Fibroblast of skin of right quadriceps (primary cell): ENCODE measurements at places on chromosomes 2 and 18.

- peak; percentile 62 for DNase-seq
Measured at GRCh38 chr2:198371921-198372543, 567.6 kb downstream of the PLCL1 start.

DNA sequence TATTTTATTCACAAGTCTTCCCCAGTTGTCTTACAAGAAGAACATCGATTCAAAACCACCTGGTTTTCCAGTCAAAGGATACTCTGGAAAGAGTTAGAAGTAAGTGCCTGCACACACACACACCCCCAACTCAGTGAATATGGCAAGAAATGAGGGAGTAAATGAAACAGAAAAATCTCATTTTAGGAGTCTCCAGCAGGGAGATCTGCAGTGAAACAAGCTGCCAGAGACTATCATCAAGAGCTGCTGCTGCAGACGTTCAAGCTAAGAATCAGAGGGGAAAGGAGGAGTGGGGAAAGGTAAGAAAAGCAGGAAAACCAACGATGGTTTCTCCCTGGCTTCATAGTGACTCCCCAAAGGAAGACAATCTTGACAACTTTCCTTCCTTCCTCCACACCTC is 2.4 kb downstream of the ALK start:
- no peak for DNase-seq

DNA sequence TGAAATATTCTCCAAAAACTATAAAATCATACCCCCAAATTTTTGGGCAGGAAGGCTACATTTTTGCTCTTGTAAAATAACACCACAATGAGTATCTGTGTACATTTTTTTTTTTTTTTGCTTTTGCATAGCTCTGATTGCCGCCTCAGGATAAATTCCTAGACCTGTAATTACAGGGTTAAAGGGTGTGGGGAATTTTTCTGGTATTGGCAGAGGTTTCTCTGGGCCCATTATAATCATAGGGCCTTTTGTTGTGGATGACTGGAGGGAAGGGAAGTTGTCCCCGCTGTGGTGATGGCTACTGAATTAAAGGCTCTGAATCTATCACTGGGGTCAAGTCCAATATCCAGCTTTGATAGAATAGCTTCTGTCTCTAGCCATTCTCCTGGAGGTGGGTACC is 26.6 kb downstream of the CCDC195 start:
- DNase-seq = no peak

GRCh38 chr2:206657087-206657486 is 14.8 kb downstream of the FAM237A start:
- no peak for DNase-seq

DNA sequence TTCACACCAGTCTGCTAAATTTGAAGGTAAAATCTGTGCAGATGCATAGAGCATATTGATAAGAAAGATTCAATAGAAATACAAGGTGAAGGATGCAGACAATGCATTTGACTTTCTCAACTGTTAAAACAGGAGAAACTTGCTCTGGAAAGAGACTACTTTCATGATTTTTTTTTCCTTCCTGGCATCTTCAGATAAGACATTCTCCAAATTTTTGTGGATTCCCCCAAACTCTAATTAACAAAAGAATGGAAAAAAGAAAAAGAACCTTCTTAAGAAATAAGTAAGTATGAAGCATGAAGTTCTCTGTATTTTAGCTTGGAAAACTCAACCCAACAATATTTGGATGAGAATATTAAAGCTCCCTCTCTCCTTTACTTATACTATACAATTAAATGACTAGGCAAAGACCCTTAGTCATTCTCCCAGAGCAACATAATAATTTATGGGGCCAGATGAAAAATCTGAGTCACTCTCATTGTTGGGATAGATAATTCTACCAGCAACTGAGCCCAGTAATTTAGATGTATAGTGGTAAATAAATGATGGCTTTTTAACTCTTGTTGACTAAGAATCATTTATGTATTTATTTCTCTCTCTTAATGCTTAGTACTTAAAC is 298.7 kb upstream of the COL3A1 start:
- peak; percentile 86 for DNase-seq

DNA sequence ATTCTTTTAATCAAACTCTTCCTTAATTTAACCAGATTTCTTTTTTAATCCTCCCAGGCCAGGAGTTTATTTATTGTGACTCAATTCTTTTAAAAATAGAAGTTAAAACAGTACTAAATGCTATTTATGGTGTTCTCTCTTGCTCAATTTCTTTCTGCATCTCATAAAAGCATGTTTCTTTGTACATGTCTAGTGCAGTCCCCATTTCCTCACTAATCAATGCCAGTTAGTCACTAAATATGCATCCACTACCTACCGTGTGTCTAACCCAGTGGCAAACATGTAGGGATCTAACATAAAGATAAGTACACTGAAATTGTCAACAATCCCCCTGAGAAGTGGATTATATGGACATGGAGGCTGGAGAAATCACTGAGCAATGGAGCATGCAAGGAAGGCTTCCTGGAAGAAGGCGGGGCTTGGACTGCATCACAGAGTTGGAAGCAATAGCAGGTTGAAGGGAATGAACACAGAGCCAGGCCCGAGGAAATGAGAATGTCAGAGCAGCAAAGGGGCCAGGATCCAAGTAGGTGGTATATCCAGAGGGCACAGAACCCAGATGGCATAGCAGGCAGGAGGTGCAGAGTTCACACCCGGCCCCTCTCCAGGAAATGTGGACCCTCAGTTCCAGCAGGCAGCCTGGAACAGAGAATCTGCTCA is 105.3 kb upstream of the FOSL2 start:
- peak; percentile 65 for DNase-seq

- peak; percentile 98 for DNase-seq
Measured at GRCh38 chr2:215664847-215665525, 229.1 kb upstream of the FN1 start.

DNA sequence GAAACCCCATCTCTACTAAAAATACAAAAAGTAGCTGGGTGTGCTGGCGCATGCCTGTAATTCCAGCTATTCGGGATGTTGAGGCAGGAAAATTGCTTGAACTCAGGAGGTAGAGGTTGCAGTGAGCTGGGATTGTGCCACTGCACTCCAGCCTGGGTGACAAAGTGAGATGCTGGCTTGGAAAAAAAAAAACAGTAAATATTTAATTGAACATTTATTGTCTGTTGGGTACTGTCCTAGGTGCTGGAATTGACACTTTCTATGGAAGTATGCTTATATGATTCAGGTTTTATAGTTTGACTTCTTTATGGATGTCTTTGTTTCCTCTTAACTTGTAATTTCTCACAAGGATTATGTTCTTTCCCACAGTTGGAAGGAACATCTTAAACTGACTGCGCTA is 633.1 kb upstream of the SETBP1 start:
- DNase-seq = no peak

DNA sequence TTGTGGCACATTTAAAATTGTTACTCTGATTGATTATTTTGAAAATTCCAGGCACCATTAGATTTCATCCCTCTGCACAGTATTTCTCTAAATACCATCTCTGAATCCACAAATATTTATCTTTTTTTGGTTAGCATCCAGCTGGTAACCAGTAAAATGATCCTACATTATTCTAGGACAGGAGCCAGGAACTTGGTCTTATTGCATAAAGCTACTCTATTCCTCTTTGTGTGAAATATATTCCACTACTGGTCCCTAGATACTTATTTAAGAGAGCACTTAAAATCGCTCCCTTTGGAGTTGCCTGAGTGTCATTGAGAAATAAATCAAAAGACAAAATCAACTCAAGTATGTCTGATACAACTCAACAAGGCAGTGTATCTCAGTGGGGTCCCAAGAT is 7.4 kb upstream of the MBOAT2 start:
- peak; percentile 85 for DNase-seq

GRCh38 chr2:239164335-239164871 is 236.4 kb downstream of the HDAC4 start:
- no peak for DNase-seq

GRCh38 chr2:140363131-140363530 is 1582.9 kb upstream of the NXPH2 start:
- no peak for DNase-seq

- peak; percentile 30 for DNase-seq
Measured at GRCh38 chr2:45649462-45649857, 2.0 kb upstream of the PRKCE start.

DNA sequence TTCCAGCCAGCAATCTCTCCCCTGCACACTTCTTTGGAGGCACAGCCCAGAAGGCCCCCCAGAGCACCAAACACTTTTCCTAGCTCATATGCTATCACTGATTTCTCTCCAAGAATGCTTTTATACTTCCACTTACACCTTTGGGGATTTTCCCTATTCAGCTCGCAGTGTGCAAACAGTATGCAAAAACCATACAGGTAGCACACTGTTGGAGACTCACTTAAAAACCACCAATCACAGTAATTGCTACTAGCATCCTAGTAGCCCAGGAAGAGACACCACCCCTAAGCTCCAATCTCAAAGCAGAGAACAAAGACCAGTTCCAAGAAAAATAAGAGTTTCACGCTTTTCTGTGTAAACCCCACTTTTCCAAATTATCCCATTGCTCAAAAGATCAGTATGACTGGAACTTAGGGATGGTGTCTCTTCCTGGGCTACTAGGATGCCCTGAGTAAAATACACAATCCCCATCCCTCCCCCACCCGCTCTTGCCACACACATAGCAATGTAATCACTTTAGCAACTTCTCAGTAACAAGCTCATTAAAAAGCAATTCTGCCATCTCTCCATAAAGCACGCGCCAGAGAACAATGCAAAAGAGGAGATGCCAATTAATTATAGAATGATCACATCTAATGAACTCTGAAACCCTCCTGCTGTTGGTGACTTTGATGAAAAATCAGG is 43.0 kb downstream of the KLF7 start:
- peak; percentile 59 for DNase-seq

DNA sequence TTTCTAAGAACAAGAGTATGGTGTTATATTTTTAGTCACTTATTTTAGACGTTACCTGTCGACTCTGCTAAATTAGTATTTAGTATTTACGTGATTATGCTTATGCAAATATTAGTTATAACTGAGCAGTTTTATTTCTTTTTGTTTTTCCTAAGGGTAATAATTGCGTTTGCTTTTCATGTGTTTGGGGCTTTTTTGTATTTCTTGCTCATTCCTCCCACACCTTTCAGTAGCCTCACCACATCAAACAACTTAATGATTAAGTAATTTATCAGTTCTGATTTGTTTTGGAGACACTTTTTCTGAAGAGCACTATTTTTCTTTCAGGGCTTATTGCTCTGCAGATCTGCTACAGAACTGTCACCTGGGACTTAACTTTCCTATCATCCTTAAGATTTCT is 7.5 kb downstream of the SLC4A1AP start:
- no peak for DNase-seq

- DNase-seq = peak; percentile 63
Measured at GRCh38 chr2:132977812-132978529, 308.0 kb upstream of the LYPD1 start.

DNA sequence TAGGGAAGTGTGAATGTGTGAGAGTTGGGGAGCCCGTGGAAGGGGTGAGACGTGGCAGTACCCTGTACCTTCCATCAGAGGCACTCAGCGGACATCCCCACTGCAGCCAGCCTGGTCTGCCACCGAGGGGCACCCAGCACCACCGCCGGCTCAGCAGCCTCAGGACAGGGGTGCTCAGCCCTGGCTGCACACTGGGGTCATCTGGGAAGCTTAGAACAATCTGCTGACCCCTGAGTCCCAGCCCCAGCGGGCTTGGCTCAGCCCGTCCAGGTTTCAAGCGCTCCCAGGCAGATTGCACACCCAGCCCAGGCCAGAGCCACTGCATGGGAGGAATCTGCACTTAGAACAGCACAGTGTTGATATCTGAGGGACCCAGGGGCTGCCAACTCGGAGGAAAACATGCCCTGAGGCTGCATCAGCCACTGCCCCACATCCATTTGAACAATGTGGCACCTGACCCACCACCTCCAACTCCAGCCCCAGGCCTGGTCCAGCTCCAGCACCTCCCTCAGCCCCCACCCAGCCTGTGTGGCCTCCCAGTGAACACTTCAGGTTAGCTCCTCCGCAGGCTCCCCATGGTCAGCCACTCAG is 147.1 kb upstream of the OTOS start:
- DNase-seq = no peak

DNA sequence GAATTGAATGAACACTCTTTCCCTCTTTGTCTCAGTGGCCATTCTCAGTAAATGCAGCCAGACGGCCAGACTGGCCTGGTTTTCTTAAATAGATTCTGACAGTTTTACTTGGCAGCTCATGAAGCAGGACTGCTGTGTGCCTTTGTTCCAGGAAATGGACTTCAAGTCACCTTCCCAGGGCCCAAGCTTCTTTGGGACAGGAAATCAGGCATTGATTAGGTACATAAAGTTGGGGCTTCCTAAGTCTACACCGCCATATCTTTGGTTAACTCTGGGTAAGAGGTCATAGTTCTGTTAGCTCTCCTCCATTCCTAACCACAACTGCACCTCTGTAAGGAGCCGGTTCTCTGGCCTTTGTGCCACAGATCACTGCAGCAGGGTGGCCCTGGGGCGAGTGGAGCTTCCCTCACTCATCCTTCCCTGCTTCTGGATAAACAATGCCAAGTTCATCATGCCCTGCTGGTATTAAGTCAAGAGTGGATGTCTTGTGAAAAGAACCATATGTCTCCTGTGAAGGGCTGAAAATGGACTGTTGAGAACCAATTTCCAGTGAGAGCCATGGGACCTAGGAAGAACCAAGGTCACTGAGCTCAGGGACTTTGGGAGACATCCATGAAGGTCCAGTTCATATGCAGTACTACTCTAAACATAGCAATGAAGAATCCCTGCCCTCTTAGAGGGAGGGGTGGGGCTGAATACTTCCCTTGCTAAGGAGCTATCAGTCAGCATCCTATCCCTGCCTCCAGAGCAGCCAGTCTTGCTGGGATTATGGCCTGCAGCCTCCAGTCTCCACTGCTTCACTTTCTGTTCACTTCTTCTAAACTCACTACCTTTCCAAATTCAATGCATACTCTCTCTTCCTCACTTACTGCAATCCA is 122.6 kb upstream of the XPO1 start:
- no peak for DNase-seq

DNA sequence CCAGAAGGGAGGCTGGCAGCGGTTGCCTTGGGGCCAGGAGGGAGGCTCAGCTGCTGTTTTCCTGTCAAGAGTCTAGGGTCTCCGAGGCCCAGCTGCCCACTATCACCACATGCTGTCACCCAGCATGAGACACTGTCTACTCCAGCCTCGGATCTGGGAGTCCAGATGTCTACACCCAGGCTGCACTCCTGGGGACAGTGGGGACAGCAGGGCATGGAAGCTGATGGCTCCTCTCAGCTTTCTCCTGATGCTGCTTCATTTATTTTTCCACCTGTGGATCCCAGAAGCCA is 134.0 kb downstream of the PTGR3 start:
- no peak for DNase-seq

DNA sequence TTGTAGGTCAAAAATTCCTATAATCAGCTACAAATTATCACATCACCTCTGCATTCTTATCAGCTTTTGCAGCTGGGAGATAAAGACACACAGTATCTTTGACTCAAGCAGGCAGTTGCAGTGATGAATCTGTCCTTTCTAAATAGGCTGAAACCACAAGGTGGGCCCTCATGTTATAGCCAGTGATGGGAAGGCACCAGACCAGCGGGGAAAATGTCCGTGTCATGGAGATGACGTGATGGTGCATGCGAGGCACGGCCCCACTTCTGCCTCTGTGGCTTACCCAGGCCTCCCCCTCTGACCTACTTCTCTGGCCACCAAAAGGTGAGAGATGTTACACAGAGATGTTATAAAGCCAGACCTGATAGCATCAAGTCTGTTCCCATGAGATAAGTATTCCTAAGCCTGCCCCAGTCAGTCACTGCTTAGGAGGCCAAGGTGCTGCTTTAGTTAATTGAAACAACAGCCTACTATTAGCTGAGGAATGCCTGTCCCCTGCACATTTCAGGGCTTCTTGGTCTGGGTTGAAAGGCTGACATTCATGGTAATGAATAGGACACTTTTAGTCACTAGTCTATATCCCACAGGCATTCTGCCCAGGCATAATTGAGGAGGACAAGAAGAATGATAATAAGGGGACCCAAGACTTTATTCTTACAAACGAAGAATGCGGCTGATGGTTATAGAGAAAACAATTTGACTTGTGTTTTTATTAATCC is 327.9 kb downstream of the LPIN1 start:
- DNase-seq = no peak
